Memory B cell (primary cell): ENCODE measurements at places on chromosomes 2 and 18.

GRCh38 chr2:233354500-233354924, 218 bp downstream of the DGKD start:
- H3K4me1 ChIP-seq: peaks cover 66% of the 10 kb centered on the region
- H3K27ac ChIP-seq: no peak overlapping the region
- H3K36me3 ChIP-seq: peaks cover 5% of the 10 kb centered on the region
- no peaks in the 10 kb centered on the region for H3K27me3 ChIP-seq
- H3K4me3 ChIP-seq: peak overlapping the region; percentile 60

- DNase-seq: no peak
- no peaks in the 10 kb centered on the region for H3K27me3 ChIP-seq
- no peaks in the 10 kb centered on the region for H3K4me1 ChIP-seq
- H3K36me3 ChIP-seq: peaks cover 57% of the 10 kb centered on the region
- H3K4me3 ChIP-seq: no peak overlapping the region
- no peak overlapping the region for H3K27ac ChIP-seq
These were observed 26.4 kb downstream of the EPG5 start for GRCh38 chr18:45940724-45941123.

GRCh38 chr18:25287106-25287505, 64.9 kb downstream of the ZNF521 start:
- no peak for DNase-seq
- no peaks in the 10 kb centered on the region for H3K4me1 ChIP-seq
- H3K4me3 ChIP-seq: no peak overlapping the region
- no peaks in the 10 kb centered on the region for H3K27me3 ChIP-seq

GRCh38 chr2:65075605-65076344, 19.6 kb downstream of the CEP68 start:
- peaks cover 1% of the 10 kb centered on the region for H3K36me3 ChIP-seq
- H3K27me3 ChIP-seq: no peaks in the 10 kb centered on the region
- DNase-seq: no peak

- H3K27me3 ChIP-seq: no peaks in the 10 kb centered on the region
- no peak overlapping the region for H3K4me3 ChIP-seq
- H3K4me1 ChIP-seq: peaks cover 6% of the 10 kb centered on the region
- no peak overlapping the region for H3K27ac ChIP-seq
These were observed 66.5 kb downstream of the GLS start for GRCh38 chr2:190947141-190947540.

- H3K36me3 ChIP-seq: no peaks in the 10 kb centered on the region
- H3K4me3 ChIP-seq: no peak overlapping the region
- no peak for DNase-seq
- H3K27me3 ChIP-seq: no peaks in the 10 kb centered on the region
- peak overlapping the region; percentile 32 for H3K27ac ChIP-seq
- peaks cover 31% of the 10 kb centered on the region for H3K4me1 ChIP-seq
These were observed 84.5 kb upstream of the LCLAT1 start for GRCh38 chr2:30362468-30363081.

GRCh38 chr18:10417191-10417590, 37.2 kb upstream of the APCDD1 start:
- no peak for DNase-seq
- no peak overlapping the region for H3K27ac ChIP-seq
- H3K4me3 ChIP-seq: no peak overlapping the region
- no peaks in the 10 kb centered on the region for H3K4me1 ChIP-seq
- peaks cover 5% of the 10 kb centered on the region for H3K27me3 ChIP-seq
